ENCODE measurements at places on chromosomes 6 and 20.

- DNase-seq = no peak
Measured at GRCh38 chr6:5967594-5967993, 39.1 kb downstream of the NRN1 start.

DNA sequence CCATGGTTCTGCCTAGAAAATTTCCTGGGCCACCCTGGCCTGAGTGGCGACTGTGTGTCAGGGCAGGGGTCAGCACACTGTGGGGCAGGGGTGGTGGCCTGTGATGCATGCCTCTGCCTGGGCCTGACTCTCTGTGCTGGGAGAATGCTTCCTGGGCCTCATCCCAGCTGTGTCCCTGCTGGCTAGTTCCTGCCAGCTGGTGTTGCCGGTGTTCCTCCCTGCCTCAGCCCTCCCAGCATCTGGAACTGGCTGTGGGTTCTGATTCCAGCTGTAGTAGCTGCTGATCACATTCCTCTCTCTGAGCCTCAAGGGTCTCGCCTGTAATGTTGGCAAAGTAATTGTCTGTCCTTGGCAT, 101.5 kb downstream of the SYCP2 start:
- peak; percentile 71 for DNase-seq

GRCh38 chr6:96947055-96947454, 22.5 kb downstream of the KLHL32 start:
- no peak for DNase-seq

DNA sequence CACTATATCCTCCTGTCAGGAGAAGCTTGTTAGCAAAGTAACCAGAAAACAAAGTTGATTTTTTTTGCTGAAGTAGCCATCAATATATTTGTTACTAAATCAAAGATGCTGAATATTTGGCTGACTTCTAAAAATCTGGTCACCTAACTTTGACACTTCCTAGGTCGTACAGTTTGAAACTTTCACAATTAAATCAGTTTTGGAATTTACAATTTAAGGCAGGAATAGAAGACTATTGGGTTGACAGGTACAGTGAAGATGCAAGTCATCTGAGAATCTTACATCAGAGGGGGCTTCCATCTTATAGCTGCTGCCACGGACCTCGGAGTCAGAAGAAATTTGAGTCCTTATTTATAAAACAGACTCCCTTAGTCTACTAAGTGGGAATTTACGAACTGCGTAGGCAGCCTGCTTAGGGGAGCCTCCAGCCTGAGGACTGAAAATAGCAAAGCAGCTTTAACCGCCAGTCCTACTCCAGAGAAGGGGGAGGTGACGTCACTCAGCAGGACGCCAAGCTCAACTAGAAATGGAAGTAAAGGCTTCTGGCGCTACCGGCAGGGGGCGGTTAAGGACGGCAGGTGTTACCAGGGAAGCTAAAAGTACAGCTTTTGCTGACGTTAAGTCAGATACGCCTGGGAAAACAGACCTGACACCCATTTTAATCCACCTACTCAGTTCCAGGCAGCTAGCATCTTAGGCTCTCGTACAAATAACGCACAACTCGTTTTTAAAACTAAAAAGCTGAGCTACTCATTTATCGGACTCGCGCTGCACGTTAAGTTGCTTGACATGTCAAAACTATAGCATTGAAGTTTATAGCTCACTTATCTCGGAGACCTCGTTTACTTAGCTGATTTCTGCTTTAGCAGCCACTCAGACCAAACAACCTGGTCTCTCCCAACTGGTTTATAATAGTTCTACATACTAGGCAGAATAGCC, 61.1 kb upstream of the HFE start:
- DNase-seq = peak; percentile 99

DNA sequence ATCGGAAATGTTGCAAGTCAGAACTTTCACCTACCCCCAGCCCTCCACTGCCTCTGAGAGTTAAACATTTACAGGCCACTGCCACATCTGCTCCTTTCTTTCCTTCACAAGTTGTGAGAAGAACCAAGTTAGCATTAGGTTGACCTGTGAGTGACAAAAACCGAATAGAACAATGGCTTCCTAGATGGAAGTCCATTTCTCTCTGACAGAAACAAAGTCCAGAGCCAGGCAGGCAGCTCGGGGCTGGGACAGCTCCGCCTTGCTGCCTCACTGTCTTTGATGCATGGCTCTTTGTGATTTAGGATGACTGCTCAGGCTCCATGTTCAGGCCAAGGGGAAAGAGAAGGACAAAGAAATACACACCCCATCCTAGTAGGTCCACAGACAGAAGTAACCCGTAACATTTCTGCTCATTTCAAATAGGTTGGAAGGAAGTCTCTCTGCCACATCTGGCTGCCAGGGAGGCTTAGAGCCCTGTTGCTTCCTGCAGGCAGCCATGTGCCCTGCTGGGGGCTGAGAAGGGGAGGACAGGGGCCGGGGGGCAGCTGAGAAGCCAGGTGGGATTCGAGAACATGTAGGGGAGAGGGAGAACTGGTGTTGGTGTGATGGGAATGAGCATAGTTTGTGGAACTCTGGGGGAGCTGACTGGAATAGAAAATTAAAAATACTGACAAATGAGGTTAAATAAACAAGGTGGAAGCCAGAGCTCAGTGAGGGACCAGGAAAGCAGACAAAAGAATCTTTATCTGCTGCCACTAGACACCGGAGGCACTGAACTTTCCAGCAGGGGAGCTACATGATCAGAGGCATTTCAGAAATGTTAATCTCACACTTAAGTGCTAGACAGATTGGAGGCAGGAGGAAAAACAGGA, 19.5 kb upstream of the IER3 start:
- peak; percentile 54 for DNase-seq

GRCh38 chr6:51926125-51926524, 161.3 kb downstream of the PKHD1 start:
- DNase-seq = no peak

DNA sequence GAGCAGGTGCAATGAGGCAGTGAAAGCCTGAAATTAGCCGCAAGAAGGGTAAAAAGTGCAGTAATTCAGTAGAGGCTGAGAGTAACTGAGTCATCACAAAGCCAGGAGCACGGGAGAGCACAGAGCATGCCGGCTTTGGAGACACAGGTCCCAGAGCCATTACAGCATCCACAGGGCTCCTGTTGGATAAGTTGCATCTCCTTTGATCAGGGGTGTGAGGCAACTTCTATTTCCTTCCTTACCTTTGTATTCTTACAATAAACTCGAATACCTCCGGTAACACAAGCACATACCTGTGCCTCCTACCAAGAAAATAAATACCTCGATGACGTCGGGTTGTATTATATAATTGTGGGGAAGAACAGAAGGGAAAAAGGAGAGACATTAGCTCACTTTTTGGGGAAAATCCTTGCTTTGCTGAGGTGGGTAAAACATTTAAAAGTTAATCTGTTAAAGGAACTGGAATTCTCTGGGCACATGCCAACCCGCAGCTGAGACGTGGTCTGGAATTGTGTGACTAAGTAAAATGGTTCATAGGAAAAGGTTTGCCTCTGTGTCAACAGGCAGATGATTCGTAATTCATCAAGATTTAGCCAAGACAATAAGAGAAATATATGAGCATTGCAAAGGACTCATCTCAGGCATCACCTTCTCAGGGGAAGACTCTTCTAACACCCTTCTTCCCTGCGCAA, 360.7 kb upstream of the ZFP64 start:
- no peak for DNase-seq

GRCh38 chr6:74063391-74063790, 367.4 kb downstream of the CD109 start:
- DNase-seq = no peak

DNA sequence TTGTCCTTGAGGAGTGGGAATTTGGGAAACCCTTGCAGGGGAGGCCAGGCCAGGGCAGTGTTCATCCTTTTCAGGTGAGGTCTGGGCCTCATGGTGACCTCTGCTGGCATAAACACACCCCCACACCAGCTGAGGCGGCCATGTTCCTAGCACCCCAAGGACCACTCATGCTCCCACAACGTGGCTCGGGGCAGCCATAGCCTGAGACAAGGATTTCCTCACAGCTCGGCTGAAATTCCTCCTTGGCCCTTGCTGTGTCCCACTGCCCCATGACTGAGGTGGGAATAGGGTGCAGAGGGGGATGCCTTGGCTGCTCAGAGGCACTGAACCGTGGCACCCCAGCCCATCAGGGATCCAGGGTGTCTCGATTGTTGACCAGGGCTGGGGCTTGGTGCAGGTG, 27.3 kb upstream of the SPDEF start:
- no peak for DNase-seq

DNA sequence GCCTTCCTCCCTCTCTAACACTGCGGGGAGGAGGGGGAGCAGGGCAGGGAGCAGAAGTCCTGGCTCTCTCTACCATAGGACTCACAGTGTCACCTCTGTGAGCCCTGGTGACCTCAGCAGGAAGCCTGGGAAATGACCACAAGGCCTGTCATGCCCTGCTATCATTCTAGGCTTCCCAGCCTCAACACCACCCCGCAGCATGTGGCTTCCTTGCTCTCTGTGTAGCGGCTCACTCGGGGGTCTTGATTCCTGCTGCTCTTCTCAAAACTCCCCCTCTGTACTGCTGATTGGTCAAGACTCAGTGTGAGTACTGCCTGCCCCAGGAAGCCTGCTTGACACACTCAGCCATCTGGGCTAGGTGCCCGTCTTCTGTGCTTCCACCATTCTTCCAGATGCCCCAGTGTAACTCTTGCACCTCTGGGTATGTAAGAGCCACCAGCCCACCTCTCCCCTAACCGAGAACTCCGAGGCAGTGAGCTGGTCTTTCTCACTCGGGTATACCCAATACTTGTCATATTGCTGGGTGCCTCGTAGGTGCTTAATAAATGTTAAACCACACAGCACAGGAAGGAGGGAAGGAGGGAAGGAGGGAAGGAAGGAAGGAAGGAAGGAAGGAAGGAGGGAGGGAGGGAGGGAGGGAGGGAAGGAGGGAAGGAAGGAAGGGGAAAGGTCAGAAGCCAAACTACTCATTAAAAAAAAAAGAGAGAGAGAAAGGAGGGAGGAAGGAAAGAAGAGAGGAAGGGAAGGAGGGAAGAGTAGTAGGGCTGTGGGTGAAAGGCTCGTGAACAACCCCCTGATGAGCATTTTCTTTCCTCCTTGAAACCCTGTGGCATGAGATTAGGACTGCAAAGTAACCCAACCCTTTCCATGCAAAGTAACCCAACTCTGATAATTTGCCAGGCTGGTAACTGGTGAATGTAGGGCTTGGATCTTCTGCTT, 5.0 kb downstream of the MDFI start:
- no peak for DNase-seq

GRCh38 chr6:72406517-72406916, 215.3 kb upstream of the KCNQ5 start:
- no peak for DNase-seq

DNA sequence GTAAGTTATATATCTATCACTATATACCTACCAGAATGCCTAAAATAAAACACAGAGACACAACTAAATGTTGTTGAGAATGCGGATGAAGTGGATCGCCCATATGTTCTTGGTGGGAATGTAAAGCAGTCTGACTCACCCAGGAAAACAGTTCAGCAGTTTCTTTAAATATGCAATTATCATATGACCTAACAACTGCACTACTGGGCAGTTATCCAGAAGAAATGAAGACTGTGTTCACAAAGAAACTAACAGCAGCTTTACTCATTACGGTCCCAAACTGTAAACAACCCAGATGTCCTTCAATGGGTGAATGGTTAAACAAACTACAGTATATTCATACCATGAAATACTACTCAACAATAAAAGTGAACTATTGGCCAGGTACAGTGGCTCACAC, 14.3 kb upstream of the ZC3H12D start:
- peak; percentile 74 for DNase-seq

DNA sequence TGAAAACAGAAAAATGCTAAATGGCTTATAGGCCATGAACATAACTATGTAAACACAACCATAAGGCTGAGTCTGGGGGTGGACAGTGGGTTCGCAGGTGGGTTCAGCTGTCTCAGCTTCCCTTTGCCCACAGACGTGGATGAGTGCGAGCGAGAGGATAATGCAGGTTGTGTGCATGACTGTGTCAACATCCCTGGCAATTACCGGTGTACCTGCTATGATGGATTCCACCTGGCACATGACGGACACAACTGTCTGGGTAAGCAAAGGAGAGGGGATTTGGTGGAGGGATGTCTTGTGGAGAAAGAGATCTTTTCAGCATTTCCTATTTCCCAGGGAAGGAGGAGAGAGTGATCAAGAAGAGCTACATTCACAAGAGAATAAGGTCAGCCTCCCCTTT, 14.7 kb downstream of the SCUBE3 start:
- DNase-seq = no peak

GRCh38 chr20:15220009-15220656, 882.7 kb upstream of the FLRT3 start:
- no peak for DNase-seq

DNA sequence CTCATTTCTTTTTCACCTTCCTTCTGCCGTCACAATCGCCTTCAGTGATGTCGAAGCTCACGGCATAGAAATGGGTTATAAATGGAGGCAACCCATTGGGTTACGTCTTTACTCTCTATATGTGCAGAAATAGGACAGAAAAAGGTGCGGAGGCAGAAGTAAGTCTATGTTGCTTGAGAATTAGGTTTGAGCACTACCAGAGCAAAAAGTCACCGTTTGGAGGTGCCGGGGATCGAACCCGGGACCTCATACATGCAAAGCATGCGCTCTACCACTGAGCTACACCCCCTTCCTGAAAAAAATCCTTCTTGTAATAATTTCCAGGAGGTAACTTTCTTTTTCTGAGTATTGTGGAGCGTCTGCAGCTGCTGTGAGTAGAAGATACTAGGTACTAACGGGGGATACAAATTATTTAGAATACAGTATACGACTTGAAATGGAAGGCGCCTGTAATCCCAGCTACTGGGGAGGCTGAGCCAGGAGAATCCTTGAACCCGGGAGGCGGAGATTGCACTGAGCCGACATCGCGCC, 134.2 kb downstream of the TRIM27 start:
- DNase-seq = peak; percentile 78

DNA sequence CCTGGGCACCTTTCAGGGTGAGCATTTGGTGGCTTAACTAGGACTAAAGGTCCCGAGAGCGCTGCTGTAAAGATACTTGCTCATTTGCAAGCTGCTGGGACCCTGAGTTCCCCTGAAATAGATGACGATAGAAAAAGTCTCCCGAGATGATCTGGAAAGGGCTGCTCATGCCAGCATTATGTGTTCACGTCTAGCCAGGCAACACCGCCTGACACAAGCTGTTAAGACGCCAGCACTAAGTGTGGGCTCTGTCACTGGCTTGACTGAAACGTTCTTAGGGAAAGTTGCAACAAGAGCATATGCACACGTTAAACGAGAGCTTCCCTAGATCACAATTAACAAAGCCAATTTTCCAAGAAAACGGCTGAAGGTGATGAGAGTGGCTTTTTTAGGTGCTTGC, 113.7 kb downstream of the SLC23A2 start:
- no peak for DNase-seq

DNA sequence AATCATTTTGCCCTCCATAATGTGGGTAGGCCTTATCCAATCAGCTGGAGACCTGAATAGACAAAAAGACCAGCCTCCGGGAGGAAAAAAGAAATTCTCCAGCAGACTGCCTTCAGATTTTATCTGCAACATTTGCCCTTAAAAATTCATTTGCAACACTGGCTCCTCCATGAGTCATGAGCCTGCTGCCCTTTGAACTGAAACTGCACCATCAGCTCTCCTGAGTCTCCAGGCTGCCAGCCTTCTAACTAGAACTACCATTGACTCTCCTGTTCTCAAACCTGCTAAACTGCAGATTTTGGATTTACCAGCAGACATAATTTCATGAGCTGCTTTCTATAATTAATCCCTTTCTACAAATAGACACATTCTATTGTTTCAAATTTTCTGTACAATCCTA, 223.9 kb upstream of the THEMIS start:
- no peak for DNase-seq

Measured in tongue (tissue), 3 donors.